ENCODE measurements at places on chromosomes 2 and 18. TPM values are rescaled to one million over a fixed set of nuclear protein-coding genes. Genes with fewer than 3 reads are reported as not detected.

- DNase-seq = no peak
Observed at GRCh38 chr2:88903749-88904353, 212.4 kb downstream of the RPIA start.

GRCh38 chr2:45438872-45439665, 172.0 kb downstream of the SRBD1 start:
- no peak for DNase-seq

The IL1R1 gene
- 12.9 TPM for total RNA-seq

DNA sequence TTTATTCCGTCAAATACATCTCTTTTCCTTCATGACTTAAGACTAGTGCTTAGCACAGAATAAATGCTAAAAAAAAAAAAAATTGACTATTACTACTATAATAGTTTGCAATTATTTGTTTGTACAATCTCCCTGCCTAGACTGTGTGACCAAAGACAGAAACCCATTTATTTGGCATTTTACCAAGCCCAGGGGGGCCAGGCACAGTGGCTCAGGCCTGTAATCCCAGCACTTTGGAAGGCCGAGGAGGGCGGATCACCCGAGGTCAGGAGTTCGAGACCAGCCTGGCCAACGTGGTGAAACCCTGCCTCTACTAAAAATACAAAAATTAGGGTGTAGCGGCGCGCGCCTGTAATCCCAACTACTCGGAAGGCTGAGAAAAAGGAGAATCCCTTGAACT, 1.4 kb downstream of the ASB3 start:
- no peak for DNase-seq

GRCh38 chr18:35371412-35372195, 5.5 kb downstream of the ZNF396 start:
- DNase-seq = no peak

GRCh38 chr18:31500051-31500688, 2.2 kb downstream of the DSG2 start:
- DNase-seq = no peak

DNA sequence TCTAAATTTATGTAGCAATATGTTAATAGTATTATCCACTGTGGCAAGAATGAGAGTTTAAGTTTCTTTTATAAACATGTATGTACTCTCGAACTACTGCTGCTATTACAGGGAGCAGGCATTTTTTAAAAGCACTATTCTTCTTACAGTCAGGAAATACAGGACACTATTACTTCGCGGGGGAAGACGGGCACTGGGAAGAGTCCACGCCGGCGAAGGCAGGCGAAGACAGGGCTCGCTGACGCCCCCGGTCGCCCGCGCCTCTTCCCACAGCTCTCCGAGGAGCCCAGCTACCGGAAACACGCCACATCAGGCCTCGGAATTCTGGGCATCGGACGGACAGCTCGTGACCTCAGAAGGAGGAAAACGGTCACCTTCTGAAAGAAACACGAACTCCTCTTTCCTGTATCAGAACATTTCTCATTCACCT, 90.2 kb downstream of the FAM161A start:
- peak; percentile 60 for DNase-seq

- DNase-seq = peak; percentile 84
Observed at GRCh38 chr2:164710837-164711765, 89.8 kb upstream of the GRB14 start.

The FOXD4L1 gene
- total RNA-seq = not detected

DNA sequence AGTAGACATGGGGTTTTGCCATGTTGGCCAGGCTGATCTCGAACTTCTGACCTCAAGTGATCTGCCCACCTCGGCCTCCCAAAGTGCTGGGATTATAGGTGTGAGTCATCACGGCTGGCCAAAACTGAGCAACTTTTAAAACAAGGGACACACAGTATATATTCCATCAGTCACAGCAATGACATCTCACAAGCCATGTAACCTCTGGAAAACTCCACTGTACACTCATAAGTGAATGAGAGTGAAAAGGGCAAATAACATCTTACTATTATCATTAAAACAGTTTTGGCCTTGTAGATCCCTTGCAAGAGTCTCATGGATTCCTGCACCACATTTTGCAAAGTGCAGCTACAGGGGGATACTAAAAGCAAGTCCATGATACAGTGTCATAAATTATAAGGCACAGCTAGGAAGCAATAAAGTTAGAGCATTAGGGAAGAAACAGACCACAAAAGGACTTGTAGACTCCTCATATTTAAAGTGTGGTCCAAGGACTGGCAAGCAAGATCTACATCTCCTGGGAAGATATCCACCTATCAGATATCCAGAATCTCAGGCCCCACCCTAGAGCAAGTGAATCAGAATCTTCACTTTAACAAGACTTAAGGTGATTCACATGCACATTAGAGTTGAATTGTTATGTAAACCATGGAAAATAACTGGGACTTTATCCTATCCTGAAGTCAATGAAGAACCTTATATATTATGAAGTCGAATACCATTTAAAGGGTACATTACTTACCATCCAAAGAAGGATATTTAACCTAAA, 5.7 kb downstream of the SMC6 start:
- DNase-seq = no peak

DNA sequence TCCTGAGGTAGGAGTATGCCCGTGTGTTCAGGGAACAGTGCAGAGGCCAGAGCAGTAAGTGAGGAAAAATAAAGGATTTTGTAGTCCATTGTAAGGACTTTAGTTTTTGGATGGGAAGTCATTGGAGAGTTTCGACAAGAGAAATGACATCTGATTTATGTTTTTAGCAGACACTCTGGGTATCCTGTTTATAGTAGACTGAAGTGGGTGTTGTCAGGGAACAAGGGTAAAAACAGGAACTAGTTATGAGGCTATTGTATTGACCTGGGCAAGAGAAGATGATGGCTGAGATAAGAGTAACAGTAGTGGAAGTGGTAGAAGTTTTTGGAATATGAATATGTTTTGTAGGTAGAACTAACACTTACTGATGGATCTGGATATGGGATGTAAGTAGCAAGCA, 59.8 kb downstream of the GTF2A1L start:
- no peak for DNase-seq

The SERPINB13 gene
- total RNA-seq = not detected

- DNase-seq = no peak
Observed at GRCh38 chr2:235952714-235953113, 215.5 kb downstream of the GBX2 start.

The SPDYA gene
- 0.34 TPM for total RNA-seq

GRCh38 chr2:111053266-111053665, 67.4 kb upstream of the BCL2L11 start:
- DNase-seq = no peak

The IRS1 gene
- total RNA-seq = 16.1 TPM

GRCh38 chr18:9096007-9096371, 6.5 kb upstream of the NDUFV2 start:
- no peak for DNase-seq

DNA sequence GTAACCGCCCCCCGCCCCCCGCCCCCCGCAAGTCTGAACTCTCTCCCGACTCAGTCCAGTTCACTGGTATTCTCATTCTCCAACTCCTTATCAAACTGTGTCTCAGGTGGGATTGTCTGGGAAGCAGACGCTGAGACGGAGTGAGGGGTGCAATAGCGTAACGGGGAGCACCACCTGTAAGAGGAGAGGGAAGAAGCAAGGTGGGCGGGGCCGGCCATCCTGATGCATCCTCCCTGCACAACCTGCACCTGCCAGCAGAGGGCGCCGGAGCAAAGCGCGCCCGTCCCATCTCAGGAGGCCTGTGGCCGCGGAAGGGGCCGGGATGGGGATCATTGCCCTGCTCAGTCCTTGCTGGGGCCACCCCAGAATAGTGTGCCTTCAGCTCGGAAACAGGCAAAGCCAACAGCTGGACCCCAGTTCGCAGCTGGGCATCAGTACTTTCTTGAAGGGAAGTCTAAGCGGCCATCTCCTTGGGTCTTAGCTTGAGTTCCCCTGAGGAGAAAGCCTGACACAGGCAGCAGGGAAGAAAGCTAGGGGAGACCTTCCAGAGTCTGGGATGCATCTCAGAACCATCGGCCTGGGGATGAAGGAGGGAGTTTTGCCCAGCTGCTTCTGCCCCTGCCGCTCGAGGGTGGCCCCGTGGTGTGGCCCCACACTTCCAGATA, 208.0 kb downstream of the TFCP2L1 start:
- no peak for DNase-seq

The GPR155 gene
- total RNA-seq = 1.7 TPM

The KIF3C gene
- total RNA-seq = 75.9 TPM

The SIX3 gene
- not detected for total RNA-seq

DNA sequence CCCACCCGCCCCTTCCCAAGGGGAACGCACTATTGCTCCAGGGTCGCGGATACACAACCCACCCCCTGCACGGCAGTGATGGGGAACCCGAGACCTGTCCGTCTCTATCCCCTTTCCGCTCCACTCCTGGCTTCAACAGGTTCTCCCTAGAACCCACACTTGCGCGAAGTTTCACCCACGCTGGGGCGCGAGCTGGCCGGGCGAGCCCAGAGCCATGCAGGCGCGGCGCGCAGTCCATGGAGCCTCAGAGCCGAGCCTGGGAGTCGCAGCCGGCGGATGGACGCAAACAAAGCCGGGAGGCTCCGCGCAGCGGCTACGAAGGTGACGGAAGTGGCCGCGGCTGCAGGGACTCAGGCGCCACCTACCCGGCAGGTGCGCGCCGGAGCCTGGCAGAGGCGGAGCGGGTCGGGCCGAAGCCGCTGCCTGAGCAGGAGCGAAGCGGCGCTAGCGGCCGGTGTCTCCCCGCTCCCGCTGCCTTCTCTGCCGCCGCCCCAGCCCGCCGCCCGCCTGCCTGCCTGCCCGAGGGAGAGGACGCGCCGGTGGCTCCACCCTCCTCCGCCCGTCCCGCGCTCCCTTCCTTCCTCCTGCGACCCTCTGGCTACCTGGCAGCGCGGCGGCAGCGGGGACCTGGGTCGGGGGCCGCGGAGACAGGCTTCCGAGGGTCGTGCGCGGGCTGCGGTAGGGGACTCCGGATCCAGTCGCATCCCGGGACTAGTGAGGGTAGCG, 14.0 kb downstream of the ALPG start:
- DNase-seq = no peak

DNA sequence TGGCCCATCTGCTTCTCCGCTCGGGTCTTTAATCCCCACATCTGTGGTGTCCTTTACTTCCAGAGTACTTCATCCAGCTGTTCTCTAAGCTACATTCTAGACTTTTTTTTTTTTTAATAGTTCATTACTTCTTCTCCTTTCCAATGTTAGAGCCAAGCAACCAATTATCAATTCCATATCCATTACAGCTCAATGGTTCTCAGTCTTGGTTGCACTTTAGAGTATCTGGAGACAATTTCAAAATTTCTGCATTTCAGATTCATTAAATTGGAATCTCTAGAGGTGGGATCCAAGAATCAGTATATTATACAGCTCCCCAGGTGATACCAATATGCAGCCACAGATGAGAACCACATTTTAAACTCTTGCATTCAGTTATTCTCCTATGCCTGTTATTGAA, 43.9 kb upstream of the ZSWIM2 start:
- no peak for DNase-seq

- peak; percentile 54 for DNase-seq
Observed at GRCh38 chr2:6202756-6203155, 510.6 kb downstream of the SOX11 start.

- no peak for DNase-seq
Observed at GRCh38 chr2:2333076-2333475, 2.0 kb upstream of the MYT1L start.

- DNase-seq = no peak
Observed at GRCh38 chr2:147320146-147320545, 524.7 kb upstream of the ACVR2A start.

- no peak for DNase-seq
Observed at GRCh38 chr2:202114291-202114690, 41.2 kb downstream of the KIAA2012 start.

The MREG gene
- total RNA-seq = 10.5 TPM

GRCh38 chr2:71666094-71666474, 212.7 kb downstream of the DYSF start:
- DNase-seq = no peak

GRCh38 chr2:215660687-215661086, 224.8 kb upstream of the FN1 start:
- DNase-seq = peak; percentile 98

DNA sequence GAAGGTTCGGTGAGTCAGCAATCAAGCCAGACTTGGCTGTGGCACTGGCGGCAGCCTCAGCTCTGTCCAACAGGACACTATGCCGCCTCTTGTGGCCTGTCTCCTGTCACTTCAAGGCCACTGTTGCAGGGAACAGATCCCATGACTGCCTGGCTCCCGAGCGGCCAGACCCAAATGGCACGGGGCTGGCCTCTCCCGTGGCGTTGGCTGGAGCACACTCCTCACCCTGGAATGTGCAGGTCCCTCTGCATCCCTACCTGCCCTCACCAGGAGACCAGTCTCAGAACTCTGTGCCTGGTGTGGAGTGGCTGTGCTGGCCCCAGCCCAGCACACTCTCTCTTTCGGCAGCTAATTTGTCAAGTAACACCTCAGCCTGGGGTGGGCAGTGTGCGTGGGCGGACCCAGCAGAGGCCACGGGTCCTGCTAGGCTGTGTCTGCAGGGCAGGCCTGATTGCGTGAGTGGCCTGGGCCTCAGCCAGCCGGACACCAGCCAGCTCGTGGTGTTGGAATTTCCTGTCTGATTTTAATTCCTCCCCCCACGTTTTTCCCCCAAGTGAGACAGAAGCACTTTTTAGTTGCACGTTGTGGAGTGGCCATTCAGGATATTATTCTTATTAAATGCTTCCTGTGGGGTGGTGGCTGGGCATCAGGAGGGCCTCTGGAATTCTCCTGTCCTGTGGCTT, 179.3 kb downstream of the GLI2 start:
- peak; percentile 75 for DNase-seq

The REG1B gene
- not detected for total RNA-seq

GRCh38 chr2:105502625-105503334, 103.9 kb upstream of the FHL2 start:
- no peak for DNase-seq

DNA sequence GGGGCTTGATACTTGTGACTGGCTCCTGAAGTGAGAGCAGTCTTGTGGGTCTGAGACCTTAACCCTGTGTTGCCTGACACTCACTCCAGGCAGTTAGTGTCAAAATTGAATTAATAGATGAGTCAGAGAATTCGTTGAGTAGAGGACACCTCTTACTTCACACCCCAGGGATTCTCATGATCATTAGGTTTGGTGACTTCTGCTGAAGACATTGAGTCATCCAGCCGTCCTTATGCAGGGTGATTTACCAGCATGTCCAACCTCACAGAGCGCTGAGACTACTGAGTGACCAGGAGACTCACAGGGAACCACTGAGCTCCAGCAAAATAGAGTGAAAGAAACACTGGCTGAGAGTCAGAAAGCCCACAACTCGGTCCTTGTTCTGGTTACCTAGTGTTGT, 36.0 kb upstream of the EVA1A start:
- DNase-seq = peak; percentile 78

The OSR1 gene
- 0.04 TPM for total RNA-seq

- DNase-seq = no peak
Observed at GRCh38 chr18:37539236-37539635, 26.4 kb downstream of the CELF4 start.

The PKDCC gene
- total RNA-seq = 8.5 TPM

DNA sequence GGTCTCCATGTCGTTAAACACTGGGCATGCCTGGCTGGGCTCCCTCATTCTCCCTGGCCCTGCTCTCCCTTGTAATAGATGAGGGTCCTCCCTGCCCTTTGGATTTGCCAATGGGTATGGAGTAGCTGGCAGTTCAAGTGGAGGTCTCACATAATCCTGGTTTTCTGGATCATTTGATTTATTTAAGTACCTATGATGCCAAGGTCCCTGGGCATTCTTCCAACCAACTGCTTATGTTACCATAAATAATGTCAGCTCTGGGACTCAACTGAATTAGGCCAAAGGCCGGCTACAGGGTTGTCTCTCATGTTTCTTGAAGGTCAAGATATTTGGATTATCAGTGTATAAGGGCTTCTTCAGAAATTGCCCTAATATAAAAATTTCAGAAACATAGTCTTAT, 104.9 kb upstream of the LYPD6 start:
- no peak for DNase-seq

- DNase-seq = no peak
Observed at GRCh38 chr2:147273628-147274027, 571.2 kb upstream of the ACVR2A start.
